Motor neuron (in vitro differentiated cells): ENCODE measurements at places on chromosomes 16 and 17. TPM values are rescaled to one million over a fixed set of nuclear protein-coding genes. Genes with fewer than 3 reads are reported as not detected.

DNA sequence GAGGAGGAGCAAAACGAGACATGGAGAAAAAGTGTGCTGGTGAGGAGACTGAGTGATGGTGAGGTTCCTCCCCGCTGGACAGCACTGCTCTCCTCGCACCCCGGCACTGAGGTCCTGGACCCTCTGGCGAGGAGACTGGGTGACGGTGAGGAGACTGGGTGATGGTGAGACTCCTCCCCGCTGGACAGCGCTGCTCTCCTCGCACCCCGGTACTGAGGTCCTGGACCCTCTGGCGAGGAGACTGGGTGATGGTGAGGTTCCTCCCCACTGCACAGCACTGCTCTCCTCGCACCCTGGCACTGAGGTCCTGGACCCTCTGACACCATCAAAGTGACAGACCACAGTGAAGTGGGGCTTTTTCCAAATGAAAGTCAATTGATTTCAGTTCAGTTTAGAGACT lies 10.9 kb downstream of the PITPNA start:
- no peak for ATAC-seq

GRCh38 chr17:82297280-82297713 lies 20.1 kb downstream of the CD7 start:
- no peak for ATAC-seq

GRCh38 chr16:78566397-78567073 lies 467.1 kb downstream of the WWOX start:
- ATAC-seq, result no peak

DNA sequence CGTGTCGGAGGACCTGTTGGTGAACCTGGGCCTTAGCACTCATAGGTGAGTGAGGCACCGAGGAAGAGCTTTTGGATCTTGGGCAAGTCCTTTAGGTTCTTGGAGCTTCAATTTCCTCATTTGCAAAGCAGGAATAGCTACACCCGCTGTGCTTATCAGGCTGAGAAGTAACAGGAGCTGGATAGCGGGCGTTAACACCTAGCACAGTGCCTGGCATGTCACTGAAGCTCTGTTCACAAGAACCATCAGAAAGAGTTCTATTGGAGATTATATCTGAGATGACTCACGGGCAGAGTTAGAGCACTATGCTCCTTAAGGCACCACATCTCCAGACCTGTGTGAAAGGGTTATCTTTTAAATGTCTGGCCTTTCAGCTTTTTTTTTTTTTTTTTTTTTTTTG lies 12.8 kb downstream of the MEOX1 start:
- ATAC-seq, result no peak

DNA sequence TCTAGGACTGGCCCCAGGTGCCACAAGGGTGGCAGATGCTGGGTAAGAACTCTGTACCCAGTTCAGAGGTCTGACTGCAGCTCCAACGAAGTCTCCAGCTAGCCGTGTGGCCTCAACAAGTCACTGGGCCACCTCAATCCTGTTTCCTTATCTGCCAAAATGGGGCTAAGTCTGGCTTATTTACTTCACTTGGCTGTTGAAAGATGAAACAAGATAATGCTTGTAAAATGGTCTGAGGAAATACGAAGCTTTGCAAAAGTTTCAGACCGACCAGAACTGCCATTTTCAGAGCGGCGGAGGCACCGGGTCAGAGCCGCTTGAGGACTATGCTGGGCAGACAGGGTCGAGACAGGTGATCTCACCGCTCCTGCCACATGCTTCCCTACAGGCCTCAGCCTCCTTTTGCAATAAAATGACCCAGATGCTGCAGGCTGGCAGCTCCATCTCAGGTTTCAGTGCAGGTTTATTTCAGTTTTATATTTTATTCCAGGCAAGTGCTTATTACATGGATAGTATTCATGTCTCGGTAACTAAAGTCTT lies 17.2 kb downstream of the MNT start:
- no peak for ATAC-seq

DNA sequence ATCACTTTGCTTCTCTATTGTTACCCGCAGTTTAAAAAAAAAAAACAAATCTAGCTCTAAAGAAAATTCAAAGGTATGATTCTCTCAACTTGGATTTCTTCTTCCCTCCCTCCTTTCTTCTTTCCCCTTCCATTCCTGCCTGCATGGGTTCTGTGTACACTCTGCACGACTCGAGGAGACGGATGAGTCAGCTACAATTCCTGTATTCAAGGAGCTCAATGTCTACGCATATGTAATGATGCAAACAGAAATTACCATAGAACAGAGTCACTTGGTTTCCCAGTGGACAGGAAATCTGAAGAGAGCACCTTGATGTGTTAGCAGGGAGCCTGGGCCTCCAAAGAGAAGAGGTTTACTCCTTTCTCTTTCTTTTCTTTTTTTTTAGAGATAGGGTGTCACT lies 92.3 kb downstream of the VPS53 start:
- peak; percentile 100 for ATAC-seq

DNA sequence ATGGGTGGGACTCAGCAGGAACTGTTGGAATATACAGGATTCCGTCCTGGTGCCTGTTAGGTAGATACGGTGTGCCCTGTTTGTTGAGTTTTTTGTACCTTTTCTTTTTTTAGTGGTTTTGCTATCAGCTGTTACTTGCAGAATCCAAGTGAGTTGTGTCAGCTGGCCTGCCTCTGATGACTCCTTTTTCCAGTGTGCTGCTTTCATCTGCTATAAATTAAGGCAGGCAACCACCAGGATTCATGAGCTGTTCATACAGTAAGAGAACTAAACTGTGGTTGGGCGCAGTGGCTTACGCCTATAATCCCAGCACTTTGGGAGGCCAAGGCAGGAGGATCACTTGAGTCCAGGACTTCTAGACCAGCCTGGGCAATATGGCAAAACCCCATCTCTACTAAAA lies 79.9 kb downstream of the WNT3 start:
- no peak for ATAC-seq

The DYNLL2 gene
- 36.7 and 39.2 TPM in 2 replicates for total RNA-seq

The PIRT gene
- 0.27 and 0.56 TPM in 2 replicates for total RNA-seq

The FBXO39 gene
- total RNA-seq, result not detected in 2 replicates

The TAX1BP3 gene
- 47.7 and 48.0 TPM in 2 replicates for total RNA-seq
